ENCODE measurements at places on chromosomes 13 and 19.

GRCh38 chr19:49975051-49975450 is 14.1 kb upstream of the SIGLEC11 start:
- peak; percentile 29 for DNase-seq

- DNase-seq: no peak
These were observed 342.2 kb downstream of the DACH1 start for GRCh38 chr13:71524613-71525304.

GRCh38 chr19:46283771-46284170 is 13.1 kb upstream of the HIF3A start:
- DNase-seq: no peak

DNA sequence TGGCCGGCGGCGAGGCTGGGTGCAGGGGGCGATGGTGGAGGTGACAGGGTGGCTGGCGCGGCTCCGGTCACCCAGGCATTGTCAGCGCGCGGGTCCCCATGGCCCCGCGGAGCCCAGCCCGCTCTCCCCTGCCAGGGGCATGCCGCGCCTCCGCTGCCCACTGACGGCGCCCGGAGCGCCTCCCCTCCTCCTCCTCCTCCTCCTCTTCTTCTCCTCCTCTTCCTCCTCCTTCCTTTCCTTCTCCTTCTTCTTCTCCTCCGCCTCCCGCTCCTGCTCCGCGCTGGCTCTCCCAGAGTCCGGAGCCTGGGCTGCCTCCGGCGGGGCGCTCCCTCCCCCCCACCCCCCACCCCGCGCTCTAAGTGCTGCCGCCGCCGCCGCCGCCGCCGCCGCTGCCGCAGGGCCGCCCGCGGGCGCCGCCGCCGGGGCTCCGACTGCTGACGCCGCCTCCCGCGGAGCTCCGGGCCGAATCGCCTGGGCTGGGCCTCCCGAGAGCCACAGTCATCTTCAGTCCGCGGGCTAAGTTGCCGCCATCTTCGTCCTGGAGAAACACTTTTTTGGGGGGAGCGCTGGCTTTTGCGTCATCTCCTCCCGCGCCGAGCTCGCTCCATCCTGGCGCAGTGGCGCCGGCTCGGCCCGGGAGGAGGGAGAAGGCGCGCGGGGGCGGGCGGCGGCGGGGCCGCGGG is 348.3 kb downstream of the LIG4 start:
- DNase-seq: no peak

- DNase-seq: no peak
These were observed 271.1 kb upstream of the MAB21L1 start for GRCh38 chr13:35747594-35747993.

GRCh38 chr19:23436944-23437343 is 41.7 kb upstream of the ZNF91 start:
- no peak for DNase-seq

DNA sequence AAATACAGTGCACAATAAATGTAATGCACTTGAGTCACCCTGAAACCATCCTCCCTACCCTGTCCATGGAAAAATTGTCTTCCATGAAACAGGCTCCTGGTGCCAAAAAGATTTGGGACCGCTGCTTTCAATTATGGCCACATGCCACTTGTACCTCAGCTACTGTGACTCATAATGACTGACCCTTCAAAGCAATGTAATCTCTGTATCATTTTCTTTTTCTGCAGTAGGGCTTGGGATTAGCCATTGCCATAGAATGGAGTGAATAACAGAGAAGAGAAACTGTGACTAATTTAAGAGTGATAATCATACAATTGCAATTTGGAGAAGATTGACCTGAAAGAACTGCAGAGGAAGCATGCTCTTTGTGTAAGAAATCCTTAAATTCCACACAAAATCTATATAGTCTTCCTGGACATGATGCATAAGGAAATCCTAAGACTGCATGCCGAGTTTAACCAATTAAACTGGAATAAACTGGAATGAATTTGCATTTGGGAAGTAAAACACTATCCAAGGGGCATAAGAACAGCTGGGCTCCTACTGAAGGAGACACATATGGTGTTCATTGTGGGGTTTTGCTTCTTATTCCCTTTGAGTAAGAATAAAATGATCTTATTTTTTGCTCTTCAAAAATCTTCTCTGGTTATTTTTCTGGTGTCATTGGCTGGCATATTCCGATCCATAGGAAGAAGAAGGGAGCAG is 59.5 kb upstream of the SLC7A1 start:
- DNase-seq: no peak

GRCh38 chr13:90968166-90968904 is 379.2 kb upstream of the MIR17HG start:
- DNase-seq: no peak

- no peak for DNase-seq
These were observed 21.2 kb downstream of the PPP5C start for GRCh38 chr19:46368116-46368515.

GRCh38 chr13:79483086-79483706 is 2.2 kb downstream of the NDFIP2 start:
- no peak for DNase-seq

- no peak for DNase-seq
These were observed 557.2 kb downstream of the KCTD12 start for GRCh38 chr13:76329004-76329403.

DNA sequence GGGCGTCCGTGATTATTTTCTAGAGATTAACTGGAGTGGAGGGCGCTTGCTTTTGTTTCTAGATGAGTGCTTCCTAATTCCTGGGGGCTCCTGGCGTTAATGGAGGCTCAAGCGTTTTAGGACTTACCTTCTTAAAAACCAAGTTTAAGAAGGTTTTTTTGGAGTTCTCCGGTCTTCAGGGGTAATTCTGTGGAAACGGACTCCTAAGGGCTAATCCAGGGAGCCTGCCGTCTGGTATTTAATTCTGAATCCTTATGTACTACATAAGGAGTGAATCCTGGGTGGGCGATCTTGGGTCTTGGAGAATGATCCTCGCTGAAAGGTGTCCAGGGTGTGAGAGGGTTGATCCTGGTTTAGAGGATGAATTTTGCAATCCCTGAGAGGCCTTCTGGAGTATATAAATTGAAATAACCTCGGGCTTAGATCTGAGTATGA is 357 bp downstream of the RPS11 start:
- DNase-seq: no peak

DNA sequence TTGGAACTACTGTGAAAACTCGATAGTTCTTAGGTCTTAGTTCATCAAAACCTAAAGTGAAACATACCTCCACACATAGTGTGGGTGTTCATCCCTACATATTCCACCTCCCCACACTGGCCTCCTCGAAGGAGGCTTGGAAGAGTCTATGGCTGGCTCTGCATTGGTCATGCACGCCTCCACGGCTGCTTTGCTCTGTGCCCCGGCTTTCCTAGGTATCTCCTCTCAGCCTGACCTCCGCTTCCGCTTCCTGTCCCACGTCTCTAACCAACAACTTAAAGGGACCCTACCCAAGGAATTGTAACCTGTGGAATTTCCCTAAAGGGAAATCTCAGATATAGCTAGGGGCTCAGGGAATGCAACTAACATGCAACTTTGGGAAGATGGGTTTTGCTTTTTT is 79.7 kb upstream of the MBNL2 start:
- DNase-seq: peak; percentile 57

- peak; percentile 7 for DNase-seq
These were observed 211.5 kb downstream of the URI1 start for GRCh38 chr19:30153326-30154210.

DNA sequence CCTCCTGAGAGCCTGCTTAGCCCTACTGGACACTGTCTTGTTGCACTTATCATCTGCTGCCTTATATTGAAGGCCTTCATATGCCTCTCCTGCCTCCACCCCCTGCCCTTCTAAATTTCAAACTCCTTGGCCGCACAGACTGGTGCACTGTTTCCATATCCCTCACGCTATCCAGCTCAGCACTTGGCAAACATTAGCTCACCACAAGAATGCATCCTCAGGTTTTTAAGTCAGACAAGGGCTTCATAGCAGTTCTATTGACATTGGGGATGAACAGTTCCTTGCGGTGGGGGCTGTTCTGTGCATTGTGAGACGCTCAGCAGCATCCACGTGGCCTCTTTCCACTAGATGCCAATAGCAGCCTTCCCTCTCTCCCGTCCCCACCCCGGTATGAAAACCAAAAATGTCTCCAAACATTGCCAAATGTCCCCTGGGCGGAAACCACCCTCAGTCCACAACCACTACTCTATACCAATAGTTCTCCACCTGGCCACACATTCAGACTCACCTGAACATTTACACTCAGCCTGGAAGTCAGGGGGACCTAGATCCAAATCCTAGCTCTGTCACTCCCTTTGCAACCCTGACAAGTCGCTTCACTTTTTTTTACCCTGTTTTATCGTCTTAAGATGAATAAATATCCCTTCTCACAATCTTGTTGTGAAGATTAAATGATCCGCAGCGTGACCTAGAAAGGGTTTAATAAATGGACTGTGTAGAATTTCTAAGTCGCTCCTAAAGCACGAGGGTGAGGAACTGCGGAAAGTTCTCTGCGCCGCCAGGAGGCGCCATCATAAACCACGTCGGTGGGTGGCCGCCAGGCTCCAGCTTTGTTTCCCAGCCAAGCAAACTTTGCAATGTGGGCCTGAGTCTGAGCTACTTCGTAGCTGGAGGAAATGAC is 3.6 kb upstream of the CEACAM3 start:
- peak; percentile 28 for DNase-seq

DNA sequence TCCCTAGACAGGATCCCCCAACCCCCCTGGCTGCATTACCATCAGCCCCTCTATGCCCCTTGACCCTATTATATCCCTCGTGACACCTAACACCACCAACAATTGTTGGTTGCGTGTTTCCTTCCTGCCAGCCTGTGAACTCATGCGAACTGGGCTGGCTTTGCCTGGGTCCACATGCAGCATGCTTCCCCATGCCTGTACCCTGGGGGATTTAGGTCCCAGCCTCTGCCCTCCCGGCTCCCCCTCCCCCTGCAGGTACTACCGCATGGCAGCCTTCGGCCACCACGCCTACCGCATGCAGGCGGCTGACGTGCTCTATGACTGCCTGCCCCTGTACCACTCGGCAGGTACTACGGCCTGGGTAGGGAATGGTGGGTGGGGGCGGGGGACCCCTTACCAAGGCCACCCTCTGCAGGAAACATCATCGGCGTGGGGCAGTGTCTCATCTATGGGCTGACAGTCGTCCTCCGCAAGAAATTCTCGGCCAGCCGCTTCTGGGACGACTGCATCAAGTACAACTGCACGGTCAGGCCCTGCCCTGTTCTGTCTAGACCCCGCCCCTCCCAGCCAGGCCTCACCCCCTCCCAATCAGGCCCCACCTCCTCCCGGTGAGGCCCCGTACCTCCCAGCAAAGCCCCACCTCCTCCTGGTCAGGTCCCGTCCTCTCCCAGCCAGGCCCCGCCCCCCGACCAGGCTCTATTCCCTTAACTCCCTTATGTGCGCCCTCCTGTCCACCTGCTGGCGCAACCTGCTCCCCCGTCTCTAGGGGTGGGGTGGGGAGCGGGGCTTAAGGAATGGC is 18.5 kb downstream of the SLC27A1 start:
- no peak for DNase-seq

GRCh38 chr19:35119578-35120155 is 4.0 kb downstream of the FXYD3 start:
- DNase-seq: no peak

- no peak for DNase-seq
These were observed 241.1 kb upstream of the ZNF507 start for GRCh38 chr19:32104153-32104849.

- DNase-seq: no peak
These were observed 67.3 kb upstream of the SLC10A2 start for GRCh38 chr13:103133556-103133955.

DNA sequence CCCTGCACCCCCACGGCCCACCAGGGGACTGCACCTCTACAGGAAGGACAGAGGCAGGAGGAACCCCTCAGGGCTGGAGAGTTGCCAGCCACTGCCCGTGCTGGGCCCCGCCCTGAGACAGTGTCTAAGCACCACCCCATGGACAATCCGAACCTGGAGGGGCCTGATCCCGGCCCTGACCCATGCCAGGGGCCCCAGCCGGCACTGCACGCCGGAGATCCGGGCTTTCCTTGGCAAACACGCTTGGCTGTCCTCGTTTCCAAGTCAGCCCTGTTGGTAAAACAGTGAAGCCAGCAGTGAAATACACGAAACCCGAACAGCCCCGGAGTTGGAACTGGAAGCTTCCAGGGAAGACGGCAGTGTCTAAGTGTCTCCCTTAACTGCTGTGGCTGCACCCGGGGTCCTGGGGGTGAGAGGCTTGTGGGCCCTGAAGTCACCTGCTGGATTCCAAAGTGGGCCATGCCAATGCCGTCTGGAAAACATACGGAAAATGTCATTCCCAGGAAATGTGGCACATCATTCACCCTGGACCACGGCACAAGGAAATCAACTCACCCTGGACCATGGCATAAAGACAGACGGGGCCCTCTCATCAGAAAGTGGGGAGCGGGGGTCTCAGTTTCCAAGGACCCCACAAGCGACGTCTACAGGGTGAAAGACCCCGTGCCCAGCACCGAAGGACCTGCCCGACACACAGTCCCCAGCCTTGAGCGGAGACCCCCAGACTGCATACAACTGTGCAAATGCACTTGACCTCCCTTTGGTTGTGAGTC is 30.9 kb downstream of the RASA3 start:
- peak; percentile 65 for DNase-seq

DNA sequence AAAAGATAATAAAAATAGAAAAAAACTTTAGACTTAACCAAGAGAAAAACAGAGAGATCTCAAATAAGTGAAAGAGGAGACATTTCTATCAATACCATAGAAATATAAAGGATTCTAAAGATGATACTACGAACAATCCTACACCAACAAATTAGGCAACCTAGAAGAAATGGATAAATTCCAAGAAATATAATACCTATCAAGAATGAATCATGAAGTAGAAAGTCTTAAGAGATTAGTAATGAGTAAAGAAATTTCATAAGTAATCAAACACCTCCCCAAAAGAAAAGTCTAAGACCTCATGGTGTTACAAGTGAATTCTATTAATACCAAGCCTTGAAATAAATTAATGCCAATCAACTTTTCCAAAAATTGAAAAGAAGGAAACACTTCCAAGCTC is 1584.5 kb upstream of the MIR17HG start:
- no peak for DNase-seq

- DNase-seq: no peak
These were observed 5.7 kb upstream of the JUND start for GRCh38 chr19:18286973-18287635.

All from psoas muscle (tissue), 8 donors.